ENCODE measurements at places on chromosomes 6 and 20.

DNA sequence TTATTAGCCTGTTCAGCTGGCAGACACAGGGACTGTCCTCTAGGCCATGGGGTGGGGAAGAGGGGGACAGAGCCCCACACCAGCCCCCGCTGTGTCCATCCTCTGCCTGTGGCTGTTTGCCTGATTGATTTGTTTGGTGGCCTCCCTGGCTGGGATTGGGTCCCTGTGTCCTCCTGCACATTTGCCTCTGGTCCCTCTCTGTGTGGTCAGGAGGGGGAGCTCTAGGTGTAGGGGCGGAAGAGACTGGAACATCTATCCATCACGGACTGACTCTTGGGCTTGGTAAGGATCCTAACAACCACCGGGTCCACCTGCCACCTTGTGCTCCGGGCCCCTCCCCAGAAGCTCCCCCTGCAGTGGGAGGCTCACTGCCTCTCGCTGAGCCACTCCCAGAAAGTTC, 38.4 kb upstream of the CCDC167 start:
- DNase-seq: no peak

DNA sequence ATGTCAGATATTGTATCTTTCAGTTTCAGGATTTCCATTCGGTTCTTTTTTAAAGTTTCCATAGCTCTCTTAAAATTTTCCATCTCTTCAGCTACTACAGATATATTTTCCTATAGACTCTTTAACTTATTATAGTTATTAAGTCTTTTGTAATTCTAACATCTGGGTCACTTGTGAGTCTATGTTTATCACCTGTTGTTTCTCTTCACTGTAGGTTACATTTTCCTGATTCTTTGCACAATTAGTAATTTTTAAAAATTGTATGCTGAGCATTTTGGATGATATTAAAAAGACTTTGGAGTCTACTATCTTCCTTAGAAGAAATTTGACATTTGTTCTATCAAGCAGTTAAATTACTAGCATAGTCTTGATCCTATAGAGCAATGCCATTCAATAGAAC, 140.7 kb downstream of the QRSL1 start:
- no peak for DNase-seq

DNA sequence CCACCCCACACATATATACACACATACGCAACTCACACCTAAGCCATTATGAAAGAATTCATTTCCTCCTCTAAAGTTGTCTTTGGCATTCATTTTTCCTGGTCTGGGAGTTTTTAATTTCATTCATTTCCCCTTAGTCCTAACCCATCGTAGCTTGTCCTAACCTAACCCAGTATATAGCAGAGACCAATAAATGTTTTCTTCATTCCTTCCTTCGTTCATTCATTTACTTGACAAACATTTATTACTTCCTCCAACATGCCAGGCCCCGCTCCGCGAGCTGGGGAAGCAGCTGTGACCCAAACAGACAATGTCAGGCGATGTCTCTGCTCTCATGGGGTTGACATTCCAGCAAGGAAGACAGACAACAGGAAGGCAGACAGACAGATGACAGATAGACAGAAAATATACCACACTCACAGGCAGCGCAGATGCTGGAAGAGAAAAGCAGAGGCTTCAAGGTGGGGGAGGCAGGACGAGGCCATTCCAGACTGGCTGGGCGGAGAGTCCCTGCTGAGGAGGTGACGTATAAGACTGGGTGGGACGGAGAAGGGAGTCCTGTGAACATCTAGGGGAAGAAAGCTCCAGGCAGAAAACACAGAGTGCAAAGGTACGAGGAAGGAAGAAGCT, 33.7 kb upstream of the SIRPA start:
- no peak for DNase-seq

- DNase-seq: no peak
These were observed 24.5 kb upstream of the PTCHD4 start for GRCh38 chr6:48135323-48136084.

DNA sequence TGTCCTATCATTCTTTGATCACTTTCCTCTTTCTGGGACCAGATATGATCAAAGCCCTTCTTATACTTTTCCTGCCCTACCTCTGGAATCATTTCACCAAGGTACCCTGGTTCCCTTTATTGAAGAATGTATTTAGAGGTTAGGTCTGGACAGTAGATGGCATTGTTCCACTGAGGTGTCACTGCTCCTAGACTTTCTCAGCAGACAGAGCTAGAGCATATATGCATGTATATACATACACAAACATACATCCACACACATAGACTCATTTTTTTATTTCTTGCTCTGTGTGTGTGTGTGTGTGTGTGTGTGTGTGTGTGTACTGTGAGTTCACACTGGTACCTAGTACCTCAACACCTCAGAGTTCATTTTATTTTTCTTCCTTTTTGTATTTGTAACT, 40.9 kb downstream of the PTPRA start:
- DNase-seq: no peak

- DNase-seq: peak; percentile 23
These were observed 53.6 kb downstream of the CDC40 start for GRCh38 chr6:110233770-110234374.

DNA sequence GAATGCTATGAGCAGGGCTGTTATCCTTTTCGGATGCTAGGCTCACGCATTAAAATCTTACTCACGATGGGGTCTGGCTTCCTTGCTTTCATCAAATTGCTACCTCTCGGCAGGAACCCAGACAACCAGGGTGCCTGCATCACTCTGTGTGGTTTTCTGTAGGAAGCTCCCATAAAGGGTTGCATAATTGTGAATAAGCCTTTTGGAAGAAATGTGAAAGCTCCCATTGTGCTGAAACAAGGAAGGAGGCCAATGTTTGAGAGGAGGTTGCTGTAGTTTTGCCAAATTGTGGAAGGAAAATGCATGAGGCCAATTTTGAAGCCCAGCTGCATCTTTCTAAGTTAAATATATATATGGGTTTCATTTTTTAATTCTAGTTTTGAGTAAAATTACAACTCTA, 615.5 kb downstream of the C6orf118 start:
- no peak for DNase-seq

Measured in hematopoietic multipotent progenitor cell treated with erythropoietin and hydrocortisone succinate and interleukin-3 and kit ligand, for 17 days (in vitro differentiated cells).